RCC 7860 (cell line): ENCODE measurements at places on chromosomes 11 and 22.

DNA sequence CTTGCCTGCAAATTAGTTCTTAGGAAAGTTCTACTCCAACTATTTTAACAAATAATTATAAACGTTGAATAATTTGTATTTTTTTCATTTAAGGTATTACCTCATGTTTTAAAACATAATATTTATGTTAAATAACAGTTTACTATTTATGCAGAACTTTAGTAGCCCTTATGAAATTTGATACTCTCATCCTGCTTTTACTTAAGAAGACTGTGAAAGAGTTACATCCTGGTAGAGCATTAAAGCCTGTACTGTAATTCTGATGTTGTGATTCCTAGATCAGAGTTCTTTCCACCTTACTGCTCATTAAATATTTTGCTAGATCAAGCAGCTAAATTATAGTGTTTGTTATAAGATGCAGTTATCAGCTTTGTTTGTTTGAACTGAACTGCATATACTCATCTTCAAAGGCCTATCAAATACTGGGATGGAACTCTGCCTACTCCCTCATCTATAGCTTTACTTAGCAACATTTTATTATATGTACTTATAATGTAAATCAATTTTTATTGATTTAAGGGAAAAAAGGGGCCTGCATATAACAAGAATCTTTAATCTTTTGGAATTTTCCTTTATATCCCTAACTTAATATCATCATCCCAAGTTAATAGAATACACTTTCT, 304.2 kb downstream of the DYNC2H1 start:
- DNase-seq = no peak

DNA sequence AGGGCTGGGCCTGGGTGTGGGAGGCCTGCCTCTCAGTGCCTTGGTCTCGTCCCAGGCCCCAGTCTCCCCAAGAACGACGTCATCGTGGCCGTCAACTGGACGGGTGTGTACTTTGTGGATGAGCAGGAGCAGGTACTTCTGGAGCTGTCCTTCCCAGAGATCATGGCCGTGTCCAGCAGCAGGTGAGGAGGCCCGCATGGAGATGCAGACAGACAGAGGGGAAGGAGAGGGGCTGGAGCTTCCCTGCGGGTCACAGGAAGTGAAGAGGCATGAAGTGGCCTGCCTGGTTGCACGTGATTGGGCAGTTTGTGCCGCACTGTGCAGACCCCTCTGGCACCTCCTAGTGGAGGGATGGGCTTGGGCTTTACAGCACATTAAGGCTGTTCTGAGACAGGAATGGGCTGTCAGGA, 70.4 kb downstream of the MYO7A start:
- no peak for DNase-seq

DNA sequence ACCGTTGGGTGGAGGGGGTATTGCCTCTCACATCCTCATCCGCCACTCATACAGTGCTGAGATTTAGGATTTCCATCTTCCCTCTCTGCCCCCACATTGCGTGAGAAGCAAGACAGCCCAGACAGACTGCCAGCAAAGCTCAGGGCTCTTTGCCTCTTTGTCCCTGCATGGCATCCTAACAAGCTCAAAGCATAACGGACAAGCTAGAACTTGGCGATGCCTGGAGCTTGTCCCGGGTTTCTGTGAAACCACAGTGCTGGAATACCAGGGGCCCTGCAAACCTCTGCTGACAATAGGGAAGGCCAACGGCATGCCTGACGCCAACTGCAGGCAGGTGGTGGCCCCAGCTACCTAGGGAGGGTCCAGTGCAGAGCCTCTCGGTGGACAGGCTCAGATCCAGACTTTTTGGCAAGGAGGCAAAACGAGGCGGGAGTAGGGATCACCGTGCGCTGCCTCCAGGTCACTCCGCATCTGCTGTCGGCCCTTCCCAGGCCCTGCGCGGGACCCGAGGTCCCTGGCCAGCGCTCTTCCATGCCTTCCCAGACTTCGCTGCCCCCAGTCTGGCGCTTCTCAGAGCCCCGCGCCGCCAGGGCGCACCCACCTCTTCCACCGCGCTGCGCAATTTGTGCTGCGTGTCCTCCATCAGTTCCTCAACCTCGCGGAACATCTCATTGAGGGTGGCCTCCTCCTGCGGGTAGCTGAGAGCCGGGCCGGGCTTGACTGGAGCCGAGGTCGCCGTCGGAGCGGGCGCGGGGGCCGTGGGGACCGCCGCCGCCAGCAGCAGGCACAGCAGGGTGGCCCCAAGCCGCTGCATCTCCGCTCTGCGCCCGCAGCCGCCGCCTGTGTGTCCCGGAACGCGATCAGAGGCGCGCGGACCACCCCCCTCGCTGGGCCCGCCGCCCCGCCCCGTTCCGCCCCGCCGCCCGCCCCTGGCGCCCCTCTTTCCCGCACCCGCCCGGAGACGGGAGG, at the start of gene DKK3:
Gene DKK3 (minus strand): TSS at position 858 of the 969 bp plus-strand sequence. CDS start 44 bp downstream, at position 814.
- no peak for DNase-seq

DNA sequence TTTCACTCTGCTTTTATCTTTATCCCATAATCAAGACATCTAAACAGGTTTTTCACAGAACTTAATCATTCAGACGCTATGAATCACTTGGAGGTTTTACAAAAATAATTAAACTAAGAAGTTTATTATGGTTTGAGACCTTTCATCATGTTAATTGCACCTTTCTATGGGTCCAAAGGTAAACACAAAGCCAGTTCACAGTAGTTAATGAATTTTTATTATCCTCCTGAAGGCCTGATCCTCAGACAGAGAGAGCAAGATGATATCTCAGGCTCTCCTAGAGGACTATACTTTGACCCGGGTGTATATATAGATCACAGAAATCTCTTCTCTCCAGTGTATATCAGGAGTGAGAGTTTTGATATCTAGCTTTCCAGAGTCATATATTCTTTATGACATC, 1044.3 kb upstream of the RAG2 start:
- no peak for DNase-seq

DNA sequence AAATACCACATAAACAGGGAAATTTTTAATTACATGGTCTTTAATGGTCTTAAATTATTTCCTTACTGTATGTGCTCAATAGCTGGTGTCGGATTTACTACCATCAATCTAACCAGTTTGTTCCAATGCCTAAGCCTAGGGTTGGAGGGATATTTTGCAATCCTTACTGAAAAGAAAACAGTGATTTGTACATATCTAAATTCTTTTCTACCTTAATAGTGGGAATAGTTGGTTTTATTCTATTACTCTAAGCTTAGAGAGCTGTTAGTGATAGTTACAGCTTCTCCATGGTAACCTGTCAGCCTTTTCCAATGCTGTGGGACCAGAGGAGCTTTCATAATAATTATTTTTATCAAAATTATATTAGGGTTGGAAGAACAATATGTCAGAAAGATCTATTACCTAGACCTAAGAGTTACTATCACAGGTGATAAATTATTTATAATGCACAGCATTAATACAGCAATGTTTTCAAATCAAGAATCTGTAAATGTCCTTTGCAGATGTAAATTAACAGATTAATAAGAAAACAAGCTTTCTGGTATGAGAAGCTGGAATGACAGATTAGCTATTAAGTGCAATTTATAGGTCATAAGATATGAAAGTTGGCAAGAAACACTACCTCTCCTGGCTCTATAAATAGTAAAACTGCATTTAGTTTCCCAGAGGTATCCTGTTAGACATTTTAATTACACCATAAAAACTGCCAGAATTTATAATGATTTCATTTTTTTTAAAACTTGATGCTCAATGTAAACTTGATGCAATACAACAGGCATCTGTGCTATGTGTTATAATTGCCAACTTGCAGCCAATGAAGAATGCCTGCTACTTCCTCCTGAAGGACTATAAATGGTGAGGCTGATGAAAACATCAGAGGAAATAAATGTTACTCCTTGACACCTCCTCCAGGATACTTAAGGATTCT, 262.0 kb upstream of the PITPNB start:
- no peak for DNase-seq

DNA sequence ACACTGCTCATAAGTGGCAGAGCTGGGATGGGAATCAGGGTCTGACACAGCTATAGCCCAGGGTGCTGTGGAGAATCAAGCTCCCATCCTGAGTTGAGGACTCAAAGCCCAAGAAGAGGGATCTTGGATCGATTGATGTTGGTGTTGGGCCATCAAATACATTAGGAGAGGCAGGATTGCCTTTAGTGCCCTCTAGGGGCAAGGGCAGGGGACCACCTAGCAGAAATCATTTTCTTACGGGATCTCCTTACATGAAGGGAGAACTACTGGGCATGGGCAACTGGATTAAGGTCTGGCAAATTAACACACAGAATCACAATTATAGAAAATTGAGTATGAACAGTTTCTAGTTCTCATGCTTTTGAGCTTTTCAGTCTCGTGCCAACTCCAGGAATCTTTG, 24.9 kb upstream of the EMSY start:
- DNase-seq = no peak

- DNase-seq = no peak
These were observed 26.0 kb downstream of the POU2AF3 start for GRCh38 chr11:111324277-111324720.

DNA sequence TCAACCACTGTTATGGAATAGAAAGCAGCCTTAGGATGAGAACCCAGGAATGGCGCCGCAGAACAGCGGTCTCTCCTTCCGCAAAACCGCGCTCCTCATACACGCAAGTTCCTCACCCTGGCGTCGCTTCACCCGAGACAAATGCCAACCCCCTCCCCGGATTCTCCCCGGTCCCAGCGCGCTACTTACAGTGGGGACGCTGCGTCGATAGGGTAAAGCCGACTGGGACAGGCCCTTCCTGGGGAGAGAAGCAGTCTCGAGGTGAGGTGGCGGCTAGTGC, 287 bp downstream of the RPS13 start:
- no peak for DNase-seq

- no peak for DNase-seq
These were observed 174.2 kb upstream of the PDGFD start for GRCh38 chr11:104338186-104338585.

- DNase-seq = peak; percentile 75
These were observed 18.1 kb upstream of the MYH9 start for GRCh38 chr22:36405671-36406538.

DNA sequence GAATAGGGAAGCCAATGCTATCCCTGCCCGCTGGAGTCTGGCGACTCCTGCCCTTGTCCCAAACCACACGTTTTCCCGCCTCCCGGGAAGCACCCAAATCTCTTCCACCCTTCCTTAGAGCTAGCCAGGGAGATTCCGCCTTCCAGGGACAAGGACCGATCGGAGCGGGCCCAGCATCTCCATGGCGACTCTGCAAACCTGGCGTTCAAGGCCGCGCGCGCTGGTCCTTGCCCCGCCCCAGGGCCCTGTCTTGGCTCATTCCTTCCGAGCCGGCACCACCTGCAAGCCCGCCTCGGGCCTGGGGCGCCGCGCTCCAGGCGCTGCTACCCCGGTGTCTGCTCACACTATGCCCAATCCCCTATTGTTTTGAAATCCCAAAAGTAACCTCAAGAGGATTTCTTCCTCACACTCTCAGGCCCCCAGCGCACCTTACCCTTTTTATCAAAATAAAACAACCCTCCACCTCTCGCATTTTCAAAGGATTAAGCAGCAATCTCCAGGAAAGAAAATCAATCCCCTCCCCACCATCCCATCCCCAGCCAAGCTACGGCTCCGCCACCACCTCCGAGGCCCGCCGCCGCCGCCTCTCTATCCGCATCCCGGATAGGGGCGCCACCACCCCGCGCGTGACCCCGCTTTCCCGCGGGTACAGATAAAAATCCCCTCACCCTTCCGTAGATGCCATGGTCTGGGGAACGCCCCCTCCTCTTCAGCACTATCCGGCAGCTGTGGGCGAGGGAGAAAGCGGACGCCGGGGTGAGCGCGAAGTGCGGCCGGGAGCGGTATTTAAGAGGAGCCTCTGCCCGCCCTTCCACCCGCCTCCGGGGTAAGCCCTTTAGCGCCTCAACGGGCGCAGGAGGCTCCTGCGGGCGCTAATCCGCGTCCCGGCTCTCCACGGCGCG, 825 bp downstream of the SLC1A2 start:
- no peak for DNase-seq

- no peak for DNase-seq
These were observed 59.6 kb upstream of the SHANK2 start for GRCh38 chr11:71311928-71312510.

DNA sequence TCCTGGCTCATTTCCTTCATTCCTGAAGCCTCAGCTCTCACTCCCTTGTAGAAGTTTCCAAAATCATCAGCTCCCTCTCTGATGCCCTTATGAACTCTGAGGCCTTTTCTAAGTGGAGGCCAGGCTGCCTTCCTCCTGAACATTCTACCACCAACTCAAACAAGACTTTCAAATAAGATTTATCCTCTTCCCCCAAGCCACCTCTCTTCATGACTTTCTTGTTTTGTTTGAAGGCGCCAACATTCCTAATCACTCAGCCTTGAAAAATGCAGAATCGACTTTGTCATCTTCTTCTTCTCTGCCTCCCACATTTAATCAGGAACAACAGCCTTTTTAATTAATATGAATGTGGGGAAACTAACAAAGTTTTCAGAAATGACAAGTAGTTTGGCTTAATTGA, 927.9 kb downstream of the OPCML start:
- peak; percentile 23 for DNase-seq

DNA sequence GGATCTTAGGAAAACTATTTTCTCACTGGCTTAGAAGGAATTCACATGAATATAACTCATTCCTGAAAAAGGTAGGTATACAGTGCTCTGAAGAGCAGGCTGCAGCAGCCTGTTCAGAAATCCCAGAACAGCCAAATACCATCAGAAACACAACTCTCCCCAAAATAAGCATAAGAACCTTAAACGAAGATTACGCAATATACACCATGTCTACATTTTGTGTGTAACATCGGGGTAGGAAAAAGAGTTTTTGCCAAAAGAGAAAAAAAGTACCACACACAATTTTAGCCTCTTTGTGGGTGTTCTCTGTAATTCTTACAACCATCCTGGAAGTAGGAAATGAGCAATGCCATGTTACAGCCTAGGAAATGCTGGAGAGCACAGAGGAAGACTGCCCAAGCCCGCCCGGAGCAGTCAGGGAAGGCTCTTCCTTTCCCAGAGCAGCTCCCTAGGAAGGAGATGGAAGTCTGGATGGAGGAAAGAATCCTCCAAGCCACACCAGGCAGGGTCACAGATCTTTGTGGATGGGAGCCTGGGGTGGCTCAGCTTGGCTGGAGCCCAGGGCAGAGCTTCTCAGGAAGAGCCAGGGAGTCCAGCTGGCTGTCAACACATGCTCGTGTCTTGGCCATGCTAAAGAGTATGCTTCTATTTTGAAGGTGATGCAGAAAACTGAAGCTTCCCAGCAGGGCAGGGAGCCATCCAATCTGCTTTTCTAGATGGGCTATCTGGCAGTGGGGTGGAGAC, 49.7 kb upstream of the ARFGAP3 start:
- no peak for DNase-seq

- DNase-seq = no peak
These were observed 75.4 kb downstream of the ZBTB16 start for GRCh38 chr11:114134870-114135269.
